ENCODE measurements at places on chromosomes 4 and X.

GRCh38 chrX:2462780-2463179 lies 38.0 kb downstream of the DHRSX start:
- no peak for DNase-seq

DNA sequence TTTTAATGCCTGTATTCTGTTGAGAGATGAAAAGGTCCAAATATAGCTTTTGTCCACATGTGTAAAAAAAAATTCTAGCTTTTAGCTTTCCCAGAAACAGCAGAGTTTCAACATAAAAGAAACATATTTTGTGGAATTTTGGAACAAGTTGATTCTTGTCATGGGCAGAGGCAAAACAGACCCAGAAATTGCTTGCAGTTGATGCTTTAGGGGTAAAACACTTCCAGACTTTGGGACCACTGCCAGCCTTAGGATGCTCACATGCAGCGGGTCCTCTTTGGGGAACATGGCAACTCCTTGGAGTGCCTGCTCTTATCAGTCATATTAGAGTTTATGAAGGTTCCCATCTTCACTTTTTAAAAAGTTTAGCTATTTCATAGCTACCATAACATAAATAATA lies 30.4 kb downstream of the DCLK2 start:
- no peak for DNase-seq

GRCh38 chrX:154348646-154349358 lies 25.6 kb downstream of the FLNA start:
- DNase-seq, result no peak

DNA sequence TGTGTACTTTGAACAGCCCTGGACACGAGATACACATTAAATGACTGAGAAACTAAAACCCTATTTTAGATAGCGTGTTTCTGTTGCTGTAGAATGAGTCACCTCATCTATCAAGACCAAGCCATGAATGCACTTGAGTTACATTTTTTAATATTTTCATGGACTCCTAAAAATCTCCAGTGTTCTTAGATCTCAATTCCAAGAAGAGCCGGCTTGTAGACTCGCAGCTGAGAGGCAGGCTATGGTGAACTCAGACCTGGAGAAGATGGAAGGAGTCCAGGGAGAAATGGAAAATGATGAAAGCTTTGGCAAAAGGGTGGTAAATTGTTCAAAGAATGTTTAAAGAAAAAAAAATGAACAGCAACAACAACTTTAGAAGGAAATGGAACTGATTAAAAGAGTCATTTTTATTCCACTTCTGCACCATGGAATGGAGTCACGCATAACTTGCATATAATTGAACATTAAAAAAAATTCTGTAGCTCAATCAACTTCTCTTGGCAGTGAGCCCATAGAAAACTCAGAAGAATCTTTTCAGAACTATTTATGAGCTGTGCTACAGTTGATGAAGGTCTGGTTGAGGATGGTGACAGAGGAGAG lies 129.8 kb downstream of the MXRA5 start:
- DNase-seq, result no peak

DNA sequence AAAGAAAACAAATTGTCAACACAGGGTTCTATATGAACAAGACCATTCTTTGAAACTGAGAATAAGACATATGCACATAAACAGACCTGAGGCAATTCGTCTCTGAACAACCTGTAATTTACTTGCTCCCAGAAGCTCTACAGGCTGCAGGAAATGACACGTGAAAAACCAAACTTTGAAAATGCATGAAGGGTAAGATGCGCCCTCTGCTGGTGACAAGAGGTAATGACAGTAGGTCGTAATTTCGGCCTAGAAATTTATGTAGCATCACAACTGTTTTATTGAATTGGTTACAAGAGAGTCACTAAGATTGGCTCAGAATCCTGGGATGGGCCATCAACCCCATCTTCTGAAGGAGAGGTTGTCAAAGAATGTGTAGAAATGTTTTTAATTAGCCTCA lies 276.5 kb downstream of the PPP4R3C start:
- peak; percentile 3 for DNase-seq

DNA sequence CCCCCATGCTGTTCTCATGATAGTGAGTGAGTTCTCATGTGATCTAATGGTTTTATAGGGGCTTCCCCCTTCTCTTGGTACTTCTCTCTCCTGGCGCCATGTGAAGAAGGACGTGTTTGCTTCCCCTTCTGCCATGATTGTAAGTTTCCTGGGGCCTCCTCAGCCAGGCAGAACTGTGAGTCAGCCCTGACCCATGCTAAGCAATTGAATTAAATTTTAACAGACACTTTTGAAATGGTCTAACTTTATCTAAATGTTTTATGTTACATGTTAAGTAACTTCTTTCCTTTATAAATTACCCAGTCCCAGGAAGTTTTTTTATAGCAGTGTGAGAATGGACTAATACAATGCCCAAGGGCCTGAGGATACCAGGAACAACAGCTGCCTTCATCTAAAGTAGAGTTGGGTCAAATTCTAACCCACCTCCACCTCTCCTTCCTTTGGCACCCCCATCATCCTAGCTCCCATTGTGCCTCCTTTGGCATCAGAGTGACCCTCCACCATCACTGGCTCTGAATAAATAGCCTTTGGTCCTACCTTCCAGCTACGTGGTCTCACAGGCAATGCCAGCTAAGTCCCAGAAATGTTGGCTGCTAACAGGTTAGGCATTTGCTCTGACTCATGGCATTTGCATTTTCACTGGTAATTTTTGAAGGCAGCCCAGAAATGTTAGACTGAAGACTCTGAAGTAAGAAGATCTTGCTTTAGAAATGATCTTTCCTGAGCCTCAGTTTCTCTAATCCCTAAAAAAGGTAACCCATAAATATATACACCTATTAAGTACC lies 182.1 kb downstream of the MOSPD2 start:
- no peak for DNase-seq

GRCh38 chrX:108033890-108034289 lies 11.0 kb upstream of the VSIG1 start:
- no peak for DNase-seq

GRCh38 chr4:78038704-78039103 lies 18.4 kb upstream of the FRAS1 start:
- no peak for DNase-seq

DNA sequence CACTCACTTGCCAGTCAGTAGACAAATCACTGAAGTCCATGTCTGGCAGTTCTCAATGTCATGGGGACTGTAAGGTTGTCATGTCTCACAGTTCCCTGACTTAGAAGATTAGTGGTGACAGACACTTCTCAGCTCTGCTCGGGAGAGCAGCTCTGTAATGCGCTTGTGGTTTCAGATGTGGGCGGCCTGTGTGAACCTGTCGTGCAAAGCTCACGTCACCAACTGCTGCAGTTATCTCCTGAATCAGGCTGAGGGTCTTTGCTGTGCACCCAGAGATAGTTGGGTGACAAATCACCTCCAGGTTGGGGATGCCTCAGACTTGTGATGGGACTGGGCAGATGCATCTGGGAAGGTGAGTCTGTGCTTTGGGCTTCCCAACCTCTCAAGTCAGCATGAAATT lies at the start of gene IL9R:
TSS of gene IL9R (plus strand) at position 261 of the 400 bp plus-strand sequence. CDS start at position 325, 64 bp downstream.
- peak; percentile 60 for DNase-seq

GRCh38 chr4:26020083-26020668 lies 106.2 kb downstream of the SMIM20 start:
- DNase-seq, result peak; percentile 13

- no peak for DNase-seq
Observed at GRCh38 chr4:109009909-109010308, 247.1 kb upstream of the ETNPPL start.

- no peak for DNase-seq
Observed at GRCh38 chr4:2402941-2403340, 15.5 kb downstream of the ZFYVE28 start.

DNA sequence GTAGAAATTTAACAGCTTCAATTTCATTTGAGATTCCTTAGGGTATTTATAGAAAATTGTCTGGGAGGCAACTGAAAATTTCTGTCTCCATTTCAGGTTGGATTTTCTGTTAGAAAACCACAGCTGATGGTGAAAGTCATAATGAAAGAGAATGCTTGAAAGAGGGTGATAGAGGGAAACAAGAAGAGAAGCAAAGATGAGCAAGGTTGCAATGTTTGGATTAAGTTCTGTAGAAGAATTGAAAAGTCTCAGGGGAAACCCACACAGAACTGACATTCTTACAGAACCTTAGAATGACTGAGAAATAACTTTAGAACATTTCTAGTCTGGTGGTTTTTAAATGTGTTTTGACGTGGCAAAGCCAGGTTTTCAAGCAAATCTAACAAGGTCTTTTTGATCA lies 14.7 kb downstream of the GBA3 start:
- no peak for DNase-seq

DNA sequence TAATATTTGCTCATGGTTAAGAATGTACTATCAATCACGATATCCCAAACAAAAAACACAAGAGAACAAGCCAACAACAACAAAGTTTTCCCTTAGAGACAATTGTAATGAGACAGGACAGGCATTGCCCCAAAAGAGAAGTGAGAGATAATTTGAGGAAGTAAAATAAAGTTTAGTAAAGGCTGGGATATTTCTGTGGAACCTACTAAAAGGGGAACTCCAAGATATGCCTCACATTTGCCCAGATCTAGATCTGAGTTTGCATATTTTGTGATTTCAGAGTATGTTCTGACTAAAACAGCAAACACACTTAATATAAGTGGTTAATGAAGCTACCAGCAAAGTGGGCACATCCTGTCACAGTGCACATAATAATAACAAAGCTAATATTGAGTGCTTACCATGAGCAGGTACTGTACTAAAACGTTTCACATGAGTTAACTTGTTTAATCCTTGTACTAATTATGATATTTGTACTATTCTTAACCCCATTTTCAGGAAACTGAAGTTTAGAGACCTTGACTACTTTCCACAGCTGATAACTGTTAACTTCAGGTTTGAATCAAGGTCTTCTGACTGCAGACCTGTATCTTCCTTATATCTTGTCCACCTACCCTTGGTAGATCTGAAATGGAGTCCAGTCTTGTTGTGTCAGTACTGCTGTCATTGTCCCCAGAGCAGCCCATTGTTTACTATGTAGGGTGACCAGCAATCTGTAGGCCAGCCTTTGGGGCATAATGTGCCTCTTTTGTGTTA lies 26.0 kb upstream of the BMP2K start:
- DNase-seq, result no peak

DNA sequence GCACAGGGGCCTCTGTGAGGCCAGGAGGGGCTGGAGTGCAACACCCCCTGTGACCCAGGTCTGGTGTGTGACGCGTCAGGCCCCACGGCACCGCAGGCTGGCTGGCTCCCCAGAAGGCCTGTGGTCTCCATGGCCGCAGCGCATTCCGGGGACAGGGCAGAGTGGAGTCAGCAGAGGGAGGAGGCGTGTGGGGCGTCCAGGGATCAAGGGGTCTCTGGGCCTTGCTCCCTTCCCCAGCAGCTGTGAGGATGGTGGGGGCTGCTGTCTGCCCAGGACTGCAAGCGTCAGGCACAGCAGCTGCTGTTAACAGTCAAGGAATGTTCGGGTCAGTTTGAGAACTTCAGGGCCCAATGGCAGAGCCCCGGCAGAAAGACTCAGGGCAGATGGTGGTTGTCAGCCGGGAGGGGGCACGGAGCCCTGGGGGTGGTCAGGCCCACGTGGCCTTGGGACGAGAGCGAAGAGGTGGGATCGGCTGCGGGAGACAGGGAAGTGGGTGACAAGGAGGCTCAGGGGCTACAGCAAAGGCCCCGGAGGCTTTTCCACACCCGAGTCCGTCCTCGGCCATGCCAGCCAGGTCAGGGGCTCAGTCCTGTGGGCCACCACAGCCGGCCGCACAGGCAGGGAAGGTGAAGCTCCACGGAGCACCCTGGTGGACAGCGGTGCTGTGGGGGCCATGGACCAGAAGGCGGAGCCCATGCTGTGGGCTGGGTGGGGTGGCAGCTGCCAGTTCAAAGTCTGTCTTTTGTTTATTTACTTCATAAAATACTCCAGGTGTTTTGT lies 18.3 kb downstream of the PCGF3 start:
- DNase-seq, result no peak

DNA sequence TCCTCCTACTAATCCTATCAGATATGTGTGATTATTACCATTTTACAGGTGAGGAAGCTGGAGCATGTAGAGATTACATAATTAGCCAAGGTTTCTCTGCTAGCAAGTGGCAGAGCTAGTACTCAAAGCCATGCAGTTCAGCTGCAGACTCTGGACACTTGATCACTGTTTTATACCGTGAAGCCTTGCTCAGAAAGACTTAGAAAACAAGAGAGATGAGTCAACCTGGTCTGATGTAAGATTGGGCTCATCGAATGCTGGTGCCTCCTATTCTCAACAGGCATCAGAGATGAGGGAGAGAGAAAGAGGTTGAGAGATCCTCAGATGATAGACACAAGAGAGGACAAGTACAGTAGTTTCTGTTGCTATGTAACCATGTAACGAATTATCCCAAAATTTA lies 19.0 kb upstream of the PDE5A start:
- no peak for DNase-seq

DNA sequence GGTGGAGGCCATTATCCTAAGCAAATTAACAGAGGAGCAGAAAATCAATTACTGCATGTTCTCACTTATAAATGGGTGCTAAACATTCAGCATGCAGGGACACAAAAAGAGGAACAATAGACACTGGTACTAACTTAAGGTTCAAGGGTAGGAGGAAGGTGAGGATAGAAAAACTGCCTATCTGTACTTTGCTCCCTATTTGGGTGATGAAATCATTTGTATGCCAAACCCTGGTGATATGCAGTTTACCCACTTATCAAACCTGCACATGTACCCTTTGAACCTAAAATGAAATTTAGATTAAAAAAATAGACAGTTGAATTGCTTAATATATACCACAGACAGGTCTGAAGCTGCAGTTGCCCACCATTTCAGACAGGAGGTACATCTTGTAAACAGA lies 143.3 kb upstream of the KLHL4 start:
- no peak for DNase-seq

- DNase-seq, result no peak
Observed at GRCh38 chrX:18598413-18598812, 73.5 kb downstream of the RS1 start.

DNA sequence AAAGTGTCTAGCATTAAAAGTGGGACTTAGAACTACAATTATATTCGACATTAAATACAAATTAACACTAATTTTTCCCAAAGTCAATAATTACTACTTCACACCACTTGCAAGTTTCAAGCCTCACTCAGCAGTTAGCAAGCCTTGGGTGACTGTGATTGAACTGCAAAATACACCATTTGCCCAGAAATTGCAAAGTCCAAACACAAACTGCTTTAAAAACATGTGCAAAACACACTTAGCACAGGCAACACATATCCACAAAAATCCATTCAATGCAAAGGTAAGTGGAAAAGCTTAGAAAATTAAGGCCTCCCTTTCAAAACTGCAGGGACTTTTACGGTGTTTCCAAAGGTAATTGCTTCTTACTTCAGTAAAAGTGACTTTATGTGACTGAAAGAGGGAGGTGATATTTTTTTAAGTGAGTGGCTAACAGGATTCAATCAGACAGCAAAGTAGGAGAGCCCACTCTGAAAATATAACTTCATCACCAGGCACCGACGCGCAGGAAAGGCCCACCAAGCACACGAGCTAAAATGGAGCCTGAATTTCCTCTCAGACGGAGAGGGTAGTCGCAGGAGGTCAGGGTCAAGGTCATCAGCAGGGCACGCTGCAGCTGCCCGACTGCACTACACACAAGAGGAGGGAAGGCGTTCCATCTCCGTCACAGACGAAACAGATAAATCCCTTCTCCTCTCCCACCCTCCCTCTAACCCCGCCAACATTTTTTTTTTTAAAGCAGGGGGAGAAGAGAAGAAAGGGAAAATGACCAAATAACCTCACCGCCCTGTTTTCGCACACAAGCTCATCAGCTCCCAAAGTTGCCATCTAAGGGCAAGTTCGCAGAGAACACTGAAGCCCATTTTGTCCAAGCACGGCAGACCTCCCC lies 3.1 kb downstream of the ZNF827 start:
- peak; percentile 34 for DNase-seq

All from activated naive CD8-positive, alpha-beta T cell treated with anti-CD3 and anti-CD28 coated beads, Interleukin-2, amount 50 U/mL, for 24 hours (primary cell).